ENCODE measurements at places on chromosomes 12 and 14. TPM values are rescaled to one million over a fixed set of nuclear protein-coding genes. Genes with fewer than 3 reads are reported as not detected.

GRCh38 chr14:36524220-36524837, 4.3 kb upstream of the NKX2-1 start:
- DNase-seq, result no peak

ATL1 gene
- 0.64 TPM for total RNA-seq

NOS1 gene
- total RNA-seq, result not detected

DNA sequence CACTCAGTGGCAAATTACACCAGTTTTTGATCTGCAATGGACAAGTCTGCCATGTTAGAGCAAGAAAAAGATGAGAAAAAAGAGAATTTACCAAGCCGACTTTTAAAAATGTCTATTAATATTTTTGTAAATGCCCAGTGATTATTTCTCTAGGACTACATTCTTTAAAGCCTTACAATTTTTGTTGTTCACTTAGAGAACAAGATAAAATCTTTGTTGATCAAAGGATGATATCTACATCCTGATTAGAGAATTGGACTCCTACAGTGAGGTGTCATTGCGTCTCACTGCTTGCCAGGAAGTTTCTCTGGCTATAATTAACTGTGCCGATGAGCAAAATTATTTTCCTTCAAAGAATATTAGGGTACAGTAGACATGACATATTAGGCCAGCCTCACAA, 1.7 kb upstream of the CFAP54 start:
- no peak for DNase-seq

ACSS3 gene
- not detected for total RNA-seq

DNA sequence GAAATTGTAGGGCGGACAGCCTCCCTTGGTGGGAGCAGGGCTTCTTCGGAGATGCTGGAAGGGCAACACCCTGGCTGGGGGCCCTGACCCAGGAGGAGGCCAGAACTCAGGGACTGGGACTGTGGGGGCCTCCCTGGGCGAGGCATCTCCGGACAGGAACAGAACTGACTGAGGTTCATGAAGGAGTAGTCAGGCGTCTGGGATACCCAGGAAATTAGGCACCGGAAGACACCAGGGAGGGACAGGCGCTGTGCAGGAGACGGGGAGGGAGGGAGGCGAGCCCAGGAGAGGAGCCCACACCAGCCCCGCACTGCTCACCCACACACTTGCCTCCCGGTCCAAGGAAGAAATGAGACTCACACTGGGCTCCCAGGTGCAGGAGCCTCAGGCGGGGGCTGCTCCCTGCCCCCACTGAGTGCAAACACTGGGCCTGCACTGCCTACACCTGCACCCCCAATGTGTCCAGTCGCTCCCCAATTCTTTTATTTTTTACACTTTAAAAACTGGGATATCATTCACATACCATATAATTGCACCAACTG, 262.6 kb upstream of the SFSWAP start:
- no peak for DNase-seq

DNA sequence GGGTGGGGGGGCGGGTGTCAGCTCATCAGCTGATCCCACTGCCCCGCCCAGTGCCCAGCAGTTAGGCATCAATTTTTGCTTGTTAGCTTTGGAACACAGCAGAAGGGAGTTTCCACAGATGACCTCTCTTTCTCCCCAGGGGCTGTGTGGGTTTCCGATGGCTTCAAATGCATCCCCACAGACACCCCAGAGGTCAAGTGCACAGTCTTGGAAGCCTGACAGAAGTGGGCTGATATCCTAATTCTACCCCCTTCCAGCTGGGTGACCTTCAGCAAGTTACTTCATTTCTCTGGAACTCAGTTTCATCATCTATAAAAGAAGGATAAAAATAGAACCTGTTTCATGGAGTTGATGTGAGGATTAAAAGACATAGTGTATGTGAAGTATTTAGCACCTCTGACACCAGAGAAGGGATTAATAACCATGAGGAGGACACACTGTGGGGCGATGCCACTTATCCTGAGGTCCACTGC, 22.0 kb downstream of the TTC9 start:
- DNase-seq, result no peak

DNA sequence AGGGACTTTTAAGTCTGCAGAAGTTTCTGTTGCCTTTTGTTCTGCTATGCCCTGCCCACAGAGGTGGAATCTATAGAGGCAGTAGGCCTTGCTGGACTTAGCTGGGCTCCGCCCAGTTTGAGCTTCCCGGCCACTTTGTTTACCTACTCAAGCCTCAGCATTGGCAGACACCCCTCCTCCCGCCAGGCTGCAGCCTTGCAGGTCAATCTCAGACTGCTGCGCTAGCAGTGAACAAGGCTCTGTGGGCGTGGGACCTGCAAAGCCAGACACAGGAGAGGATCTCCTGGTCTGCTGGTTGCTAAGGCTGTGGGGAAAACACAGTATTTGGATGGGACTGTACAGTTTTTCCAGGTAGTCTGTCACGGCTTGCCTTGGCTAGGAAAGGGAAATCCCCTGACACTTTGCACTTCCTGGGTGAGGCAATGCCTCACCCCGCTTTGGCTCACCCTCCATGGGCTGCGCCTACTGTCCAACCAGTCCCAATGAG, 43.7 kb downstream of the CCDC59 start:
- DNase-seq, result no peak
